ENCODE measurements at places on chromosomes 6 and 20. TPM values are rescaled to one million over a fixed set of nuclear protein-coding genes. Genes with fewer than 3 reads are reported as not detected.
A peak's percentile ranks its signal among the peaks of the same experiment; 100 is the strongest.

- H3K27ac ChIP-seq: no peak overlapping the region
- H3K4me3 ChIP-seq: no peak overlapping the region
- H3K4me1 ChIP-seq: no peaks in the 10 kb centered on the region
- no peak for DNase-seq
- peaks cover 6% of the 10 kb centered on the region for H3K36me3 ChIP-seq
These were observed 62.8 kb downstream of the SAMD3 start for GRCh38 chr6:130159956-130160355.

- H3K4me1 ChIP-seq: no peaks in the 10 kb centered on the region
- DNase-seq: no peak
- no peak overlapping the region for H3K4me3 ChIP-seq
- H3K27me3 ChIP-seq: peaks cover 5% of the 10 kb centered on the region
These were observed 116.9 kb upstream of the ENPP5 start for GRCh38 chr6:46287681-46288080.

The HCRTR2 gene
- not detected for total RNA-seq

The PTPRT gene
- not detected for total RNA-seq

DNA sequence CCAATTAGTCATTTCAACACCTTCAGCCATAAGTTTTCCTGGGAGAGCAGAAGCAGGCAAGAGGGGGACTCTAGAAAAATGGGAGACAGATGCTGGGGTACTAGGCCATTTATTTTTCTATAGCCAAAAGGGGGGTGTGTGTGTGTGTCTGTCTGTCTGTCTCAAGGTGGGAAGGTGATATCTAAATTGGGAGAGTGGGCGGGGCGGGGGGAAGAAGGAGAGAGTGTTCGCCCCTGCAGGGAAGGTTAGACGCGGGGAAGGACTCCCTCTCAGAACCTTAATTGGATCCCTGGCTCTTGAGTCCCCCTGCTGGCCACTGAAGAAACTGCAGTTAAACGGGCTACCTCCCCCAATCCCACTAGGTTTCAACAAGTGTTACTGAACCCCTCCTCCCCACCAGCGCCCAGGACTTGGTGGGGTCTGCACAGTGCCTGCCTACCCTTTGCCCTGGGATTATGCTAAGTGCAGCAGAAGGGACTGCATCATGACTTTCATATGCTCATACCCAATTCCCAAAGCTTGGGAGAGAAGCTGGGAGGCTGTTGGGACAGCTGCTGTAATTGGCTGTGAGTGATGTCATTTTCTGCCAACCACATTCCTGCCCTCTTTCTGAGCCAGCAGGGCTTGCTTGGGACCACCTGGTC is 45.8 kb downstream of the FOXP4 start:
- DNase-seq: peak; percentile 67
- H3K4me3 ChIP-seq: no peak overlapping the region
- H3K4me1 ChIP-seq: no peaks in the 10 kb centered on the region
- peaks cover 2% of the 10 kb centered on the region for H3K36me3 ChIP-seq
- H3K27ac ChIP-seq: no peak overlapping the region

GRCh38 chr6:93713974-93714373 is 294.6 kb upstream of the EPHA7 start:
- no peak overlapping the region for H3K27ac ChIP-seq
- H3K4me1 ChIP-seq: no peaks in the 10 kb centered on the region
- no peak overlapping the region for H3K4me3 ChIP-seq
- DNase-seq: no peak

DNA sequence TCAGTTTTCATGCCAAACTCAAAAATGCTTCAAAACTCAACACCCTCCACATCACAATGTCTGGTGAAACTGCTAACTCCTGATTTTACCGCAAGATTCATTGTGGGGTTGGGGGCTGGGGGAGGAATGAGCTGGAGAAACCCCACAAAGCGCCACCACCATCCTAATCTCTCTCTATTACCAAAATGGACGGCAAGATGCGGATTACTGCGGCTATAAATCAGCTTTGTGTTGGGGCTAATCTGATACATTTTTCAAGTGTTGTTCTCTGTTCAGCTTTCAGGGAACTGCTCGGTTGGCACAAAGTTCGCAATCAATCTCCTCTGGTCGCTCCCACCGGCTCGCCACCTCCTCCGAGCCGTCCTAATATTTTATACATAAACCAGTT is 83.7 kb downstream of the TMEM242 start:
- H3K4me1 ChIP-seq: peaks cover 21% of the 10 kb centered on the region
- no peaks in the 10 kb centered on the region for H3K36me3 ChIP-seq
- H3K27me3 ChIP-seq: peaks cover 12% of the 10 kb centered on the region
- DNase-seq: no peak
- no peak overlapping the region for H3K27ac ChIP-seq

GRCh38 chr6:168385037-168385759 is 55.8 kb upstream of the SMOC2 start:
- no peak for DNase-seq
- no peaks in the 10 kb centered on the region for H3K36me3 ChIP-seq
- no peaks in the 10 kb centered on the region for H3K27me3 ChIP-seq
- no peaks in the 10 kb centered on the region for H3K4me1 ChIP-seq
- H3K27ac ChIP-seq: no peak overlapping the region

DNA sequence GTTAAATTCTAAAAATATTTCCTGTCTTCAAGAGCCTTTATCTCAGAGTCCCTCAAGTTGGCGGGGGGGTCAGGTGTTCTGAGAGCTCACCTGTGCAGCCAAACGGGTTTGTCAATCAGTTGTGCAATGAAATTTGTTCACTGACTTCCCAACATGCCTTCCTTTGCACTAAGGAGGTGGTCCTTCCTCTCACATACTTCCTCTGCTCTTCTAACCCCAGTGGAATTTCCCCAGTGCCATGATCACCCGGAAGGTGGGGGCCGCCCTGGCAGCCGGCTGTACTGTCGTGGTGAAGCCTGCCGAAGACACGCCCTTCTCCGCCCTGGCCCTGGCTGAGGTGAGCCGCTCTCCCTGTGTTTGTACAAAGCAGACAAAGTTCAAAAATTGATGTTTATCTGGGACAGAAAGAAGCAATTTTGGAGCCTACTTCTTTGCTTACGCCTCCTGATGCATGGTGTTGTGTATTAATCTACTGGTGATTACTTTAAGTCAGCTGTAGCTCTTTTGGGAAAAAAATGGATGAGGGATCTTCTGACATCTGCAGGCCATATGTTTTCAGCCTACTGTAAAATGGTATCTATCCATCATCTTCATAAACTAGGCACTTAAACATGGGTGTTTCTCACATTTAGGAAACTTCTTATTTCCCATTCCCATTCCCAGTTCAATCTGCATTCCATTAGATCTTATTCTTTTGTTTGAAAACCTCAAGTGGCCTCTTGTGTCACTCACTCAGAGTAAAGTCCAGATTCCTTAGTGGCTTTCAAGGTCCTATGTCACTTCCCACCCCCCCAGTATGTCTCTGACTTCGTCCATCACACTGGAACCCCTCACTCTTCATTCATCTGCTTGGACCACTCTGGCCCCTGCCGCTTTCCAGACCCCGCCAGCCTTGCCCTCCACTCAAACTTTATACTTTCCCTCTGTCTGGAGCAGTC is 10.1 kb downstream of the ALDH5A1 start:
- no peak overlapping the region for H3K4me3 ChIP-seq
- H3K36me3 ChIP-seq: peaks cover 7% of the 10 kb centered on the region
- H3K27ac ChIP-seq: no peak overlapping the region
- no peaks in the 10 kb centered on the region for H3K27me3 ChIP-seq
